ENCODE measurements at places on chromosomes 5 and 9.
A peak's percentile ranks its signal among the peaks of the same experiment; 100 is the strongest.

GRCh38 chr5:181173420-181174342 lies 26.3 kb downstream of the OR2V2 start:
- DNase-seq, result peak; percentile 21

GRCh38 chr5:123093601-123094236 lies 4.7 kb downstream of the PRDM6 start:
- no peak for DNase-seq

- DNase-seq, result no peak
Observed at GRCh38 chr5:3605298-3606010, 9.8 kb downstream of the IRX1 start.

DNA sequence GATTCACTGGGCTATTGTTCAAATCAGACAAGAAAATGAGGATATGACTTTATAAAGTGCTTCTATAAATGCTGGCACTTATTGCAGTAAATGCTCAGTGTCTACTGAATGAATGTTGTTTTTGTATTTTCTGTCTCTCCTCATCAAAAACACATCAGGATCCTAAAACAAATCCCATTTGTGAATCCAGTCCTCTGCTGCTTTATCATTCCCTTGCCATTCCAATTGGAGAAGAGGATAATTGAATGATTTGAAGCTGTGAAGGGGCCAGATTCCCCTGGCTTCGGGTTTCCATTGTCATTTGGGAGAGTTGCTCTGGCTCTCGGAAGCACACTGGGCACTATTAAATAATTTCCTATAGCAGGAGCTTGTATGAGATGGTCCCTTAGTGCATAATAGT lies 666.8 kb downstream of the ACTL7B start:
- DNase-seq, result no peak

GRCh38 chr5:114243972-114244317 lies 117.9 kb upstream of the KCNN2 start:
- no peak for DNase-seq

DNA sequence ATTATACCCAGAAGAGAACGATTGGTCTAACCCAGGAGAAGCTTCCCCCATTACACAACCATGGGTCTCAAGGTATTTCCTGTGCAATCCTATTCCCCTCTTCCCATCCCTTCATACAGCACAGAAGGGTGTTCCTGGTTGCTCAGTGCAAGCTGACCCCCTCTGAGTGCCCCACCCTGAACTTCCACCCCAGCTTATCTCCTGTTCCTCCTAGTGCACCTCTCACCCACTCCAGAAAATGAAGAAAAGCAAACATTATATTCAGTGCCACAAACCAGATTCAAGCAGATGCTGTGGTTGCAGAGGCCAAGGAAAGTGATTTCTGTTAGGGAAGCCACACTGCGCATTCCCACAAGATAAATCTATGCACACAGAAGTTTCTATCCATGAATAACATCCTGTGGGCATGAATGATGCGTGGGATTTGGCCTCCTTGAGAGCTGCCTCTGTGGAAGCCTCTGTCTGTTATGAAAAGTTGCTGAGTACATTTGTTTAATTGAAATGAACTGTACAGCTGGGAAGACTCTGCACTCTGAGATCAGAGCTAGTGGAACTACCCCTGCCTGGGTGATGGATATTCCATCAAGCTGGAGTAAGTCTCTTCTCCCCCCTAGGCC lies 2.2 kb upstream of the OR2S2 start:
- DNase-seq, result no peak

DNA sequence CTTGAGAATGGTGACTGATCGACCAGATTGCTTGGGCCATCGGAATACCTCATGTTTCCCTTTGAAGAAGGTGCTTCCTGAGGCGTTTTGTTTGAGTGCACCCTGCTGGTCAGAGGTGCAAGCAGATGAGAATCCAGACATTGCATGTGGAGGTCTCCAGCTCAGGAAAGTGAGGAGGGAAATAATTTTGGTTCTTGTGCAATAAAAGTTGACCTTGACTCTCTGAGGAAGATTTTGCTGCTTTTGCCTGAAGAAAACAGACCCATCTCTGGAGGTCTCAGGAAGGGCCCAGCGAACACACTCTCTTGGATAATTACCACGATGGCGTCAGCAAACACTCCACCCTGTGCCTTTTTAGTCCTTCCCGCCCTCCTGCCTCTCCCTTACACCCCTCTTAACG lies 69.7 kb downstream of the GRAMD2B start:
- no peak for DNase-seq

DNA sequence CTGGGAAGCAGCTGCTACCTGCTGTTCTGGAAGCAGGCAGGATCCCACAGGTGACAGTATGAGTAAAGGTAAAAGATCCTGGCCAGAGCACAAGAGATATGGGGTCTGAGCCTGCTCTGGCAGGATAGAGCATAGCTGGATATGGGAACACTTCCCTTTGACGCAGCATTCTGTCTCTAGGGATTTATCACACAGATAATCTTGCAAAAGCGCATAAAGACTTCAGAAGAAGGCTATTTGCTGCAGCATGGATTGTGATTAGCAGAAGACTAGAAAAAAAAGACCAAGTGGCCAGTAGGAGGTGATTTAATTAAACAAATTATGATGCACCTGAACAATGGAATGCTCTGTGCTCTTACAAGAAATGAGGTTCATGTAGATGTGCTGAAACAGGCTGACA lies 52.4 kb upstream of the PWWP2A start:
- DNase-seq, result no peak

DNA sequence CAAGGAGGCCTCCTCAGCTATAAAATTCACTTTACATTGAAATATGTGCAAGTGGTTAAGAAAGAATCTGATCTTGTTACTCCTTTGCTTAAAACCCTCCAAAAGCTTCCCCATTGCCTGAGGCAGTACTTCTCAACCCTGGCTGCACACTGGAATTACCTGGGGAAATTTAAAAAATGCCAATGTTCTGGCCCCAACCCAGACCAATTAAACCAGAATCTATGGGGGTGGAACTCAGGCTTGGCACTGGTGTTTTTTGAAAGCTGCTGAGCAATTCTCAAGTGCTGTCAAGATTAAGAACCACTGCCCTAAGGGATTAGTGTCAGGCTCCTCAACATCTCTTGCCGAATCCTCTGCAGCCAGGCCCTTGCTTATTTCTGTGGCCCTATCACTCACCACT lies 269.6 kb downstream of the ELAVL2 start:
- DNase-seq, result no peak

DNA sequence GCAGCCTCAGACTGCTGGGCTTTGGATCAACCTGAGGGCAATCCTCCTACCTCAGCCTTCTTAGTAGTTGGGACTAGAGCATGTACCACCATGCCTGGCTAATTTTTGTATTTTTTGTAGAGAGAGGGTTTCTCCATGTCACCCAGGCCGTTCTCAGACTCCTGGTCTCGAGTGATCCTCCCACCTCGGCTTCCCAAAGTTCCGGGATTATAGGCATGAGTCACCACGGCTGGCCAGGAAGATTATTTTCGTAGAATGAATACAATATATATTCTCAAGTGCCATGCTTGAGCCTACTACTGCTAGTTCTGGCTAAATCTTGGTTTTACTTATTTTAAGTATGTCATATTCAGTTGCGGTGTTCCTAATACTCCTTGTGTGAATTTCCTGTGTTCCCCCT lies 88.2 kb upstream of the CLINT1 start:
- DNase-seq, result no peak

DNA sequence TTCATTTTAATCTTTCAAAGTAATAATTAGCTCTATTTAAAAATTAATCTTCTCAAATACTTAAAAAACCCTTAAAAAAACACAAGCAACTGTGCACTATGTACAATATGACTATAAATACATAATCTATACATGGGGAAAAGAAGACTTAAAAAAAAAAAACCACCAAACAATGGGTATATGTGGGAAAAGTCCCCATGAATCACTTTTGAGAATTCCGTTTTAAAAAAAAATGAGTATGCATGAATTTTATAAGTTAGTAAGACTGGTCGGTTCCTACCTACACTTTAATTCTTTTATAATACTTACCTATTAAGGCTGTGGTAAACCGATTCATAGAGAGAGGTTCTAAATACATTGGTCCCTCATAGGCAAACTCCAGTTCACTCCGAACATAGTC lies 27.7 kb downstream of the RNF145 start:
- no peak for DNase-seq

DNA sequence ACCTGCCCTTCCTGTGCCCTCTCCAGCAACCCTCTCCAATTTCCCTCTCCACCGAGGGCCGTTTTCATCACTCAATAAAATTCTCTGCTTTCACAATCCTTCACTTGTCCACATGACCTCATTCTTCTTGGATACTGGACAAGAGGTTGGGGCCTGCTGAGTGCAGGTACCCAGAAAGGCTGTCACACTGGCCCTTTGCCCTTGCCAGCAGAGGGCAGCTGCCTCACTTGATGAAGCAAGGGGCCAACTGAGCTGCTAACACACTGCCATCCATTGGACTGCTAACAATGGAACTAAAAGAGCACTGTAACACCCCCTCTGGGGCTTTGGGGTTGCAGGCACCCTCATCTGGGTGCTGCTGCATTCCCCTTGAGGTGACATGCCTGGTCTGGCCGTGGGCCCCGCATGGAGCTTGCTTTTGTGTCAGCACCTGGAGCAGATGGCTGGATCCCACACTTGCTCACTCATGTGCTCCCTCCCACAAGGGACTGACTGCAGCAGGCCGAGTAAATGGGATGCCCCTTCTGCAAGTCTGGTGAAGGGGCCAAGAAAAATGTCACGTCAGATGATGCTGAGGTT lies 308.1 kb upstream of the ADCY2 start:
- DNase-seq, result no peak

- no peak for DNase-seq
Observed at GRCh38 chr5:135458921-135459331, 6.8 kb upstream of the TIFAB start.

GRCh38 chr9:123426406-123426805 lies 70.4 kb downstream of the CRB2 start:
- DNase-seq, result no peak

- no peak for DNase-seq
Observed at GRCh38 chr9:110073356-110073905, 134.5 kb downstream of the C9orf152 start.

GRCh38 chr5:99099691-99100090 lies 170.9 kb upstream of the CHD1 start:
- no peak for DNase-seq

DNA sequence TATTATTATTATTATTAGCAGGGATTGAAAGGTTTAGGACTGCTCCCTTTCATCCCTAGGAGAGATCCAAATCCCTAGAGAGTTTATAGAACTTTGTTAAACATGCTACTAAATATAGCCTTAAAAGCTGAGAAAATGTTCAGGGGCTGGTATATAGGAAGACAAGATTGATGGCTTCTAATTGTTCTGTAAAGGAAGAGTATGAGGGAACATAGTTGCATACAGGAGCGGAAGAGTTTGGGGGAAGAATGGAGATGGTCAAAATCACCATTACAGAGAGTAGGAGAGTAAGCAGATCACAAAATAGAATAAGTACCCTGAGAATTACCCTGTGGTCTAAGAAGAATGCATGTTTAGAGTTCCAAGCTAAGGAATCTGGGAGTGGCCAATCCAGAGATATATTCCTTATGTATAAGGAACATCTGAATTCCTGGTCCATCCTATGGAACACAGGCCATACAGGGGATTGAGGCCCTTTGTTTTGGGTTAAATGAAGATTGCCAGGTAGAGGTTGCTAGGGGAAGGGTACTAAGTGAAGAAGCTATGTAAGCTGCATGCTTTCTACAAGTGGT lies 158.0 kb upstream of the APC start:
- no peak for DNase-seq

GRCh38 chr5:130964231-130965202 lies 200.5 kb downstream of the HINT1 start:
- DNase-seq, result no peak

DNA sequence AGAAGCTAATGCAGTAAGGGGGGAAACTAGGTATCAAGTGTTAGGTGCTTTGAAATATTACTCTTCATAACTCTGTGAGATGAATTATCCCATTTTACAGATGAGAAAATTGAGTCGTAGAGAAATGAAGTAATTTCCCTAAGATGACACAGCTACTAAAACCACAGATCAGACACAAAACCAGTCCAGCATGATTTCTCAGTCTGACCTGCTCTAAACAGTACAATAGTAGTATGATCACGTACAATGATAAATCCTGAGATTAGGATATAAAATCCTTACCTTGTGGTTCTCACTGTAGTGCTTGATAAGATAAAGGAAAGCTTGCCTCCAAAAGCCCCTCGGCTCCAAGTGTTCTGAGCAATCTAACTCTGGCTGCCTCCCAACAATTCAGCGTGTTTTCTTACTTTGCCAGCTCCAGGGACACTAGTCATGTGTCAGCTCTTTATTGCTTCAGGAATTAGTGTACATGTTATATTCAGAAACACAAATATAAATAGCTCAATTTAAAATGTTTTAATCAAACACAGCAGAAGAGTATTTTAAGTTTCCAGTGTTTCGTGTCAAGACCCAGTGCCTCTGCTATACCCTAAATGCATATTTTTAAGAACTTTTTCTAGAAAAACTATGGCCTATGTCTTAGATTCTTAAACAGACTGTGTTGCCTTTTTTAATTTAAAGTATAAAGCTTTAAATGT lies 243.6 kb downstream of the DENND1A start:
- DNase-seq, result no peak

DNA sequence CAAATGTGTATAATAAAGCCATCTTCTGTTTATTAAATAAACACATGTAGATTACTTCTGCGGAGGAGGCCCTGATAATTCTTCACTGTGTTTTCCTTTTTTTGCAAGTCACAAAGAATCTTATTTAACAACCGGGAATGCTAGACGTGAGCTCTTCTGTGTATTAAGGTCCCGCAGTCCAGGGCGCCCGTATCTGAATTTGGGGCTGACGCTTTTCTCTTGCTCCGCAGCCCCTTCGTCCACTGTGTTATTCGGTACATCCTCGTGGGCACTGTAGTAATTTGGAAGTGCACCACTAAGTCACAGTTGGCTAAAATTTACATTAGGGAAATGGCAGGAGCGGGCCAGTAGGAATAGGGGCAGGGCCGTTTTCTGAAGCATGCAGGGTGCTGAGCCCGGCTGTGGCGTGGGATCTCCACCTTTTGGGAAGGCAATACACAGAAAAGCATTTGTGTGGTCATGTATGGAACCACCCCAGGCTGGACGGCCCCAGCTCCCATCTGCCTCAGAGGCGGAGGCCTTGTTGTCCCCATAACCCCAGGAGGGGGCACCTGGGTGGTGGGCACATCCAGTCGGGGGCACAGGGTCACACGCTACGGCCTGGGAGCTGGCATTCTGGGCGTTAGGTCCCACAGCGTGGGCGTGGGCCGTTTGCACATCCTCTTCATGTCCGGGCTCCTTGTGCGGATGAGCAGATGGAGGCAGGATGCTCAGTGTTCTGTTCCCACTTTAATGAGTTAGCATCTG lies 258.7 kb upstream of the IRX4 start:
- DNase-seq, result no peak

- DNase-seq, result no peak
Observed at GRCh38 chr9:125359011-125359410, 97.4 kb downstream of the GAPVD1 start.

GRCh38 chr5:152329207-152329606 lies 75.9 kb downstream of the NMUR2 start:
- DNase-seq, result no peak

GRCh38 chr9:124852829-124853531 lies at the start of gene WDR38:
Gene WDR38, plus strand, starts transcription at chr9:124853460. Its CDS starts 72 bp downstream, at chr9:124853532.
- DNase-seq, result peak; percentile 59

GRCh38 chr5:96522635-96523355 lies 89.7 kb upstream of the PCSK1 start:
- DNase-seq, result no peak

GRCh38 chr5:43192558-43193180 lies 644 bp downstream of the NIM1K start:
- DNase-seq, result no peak
